GDM1 (cell line): ENCODE measurements at places on chromosomes 13 and 19.

DNA sequence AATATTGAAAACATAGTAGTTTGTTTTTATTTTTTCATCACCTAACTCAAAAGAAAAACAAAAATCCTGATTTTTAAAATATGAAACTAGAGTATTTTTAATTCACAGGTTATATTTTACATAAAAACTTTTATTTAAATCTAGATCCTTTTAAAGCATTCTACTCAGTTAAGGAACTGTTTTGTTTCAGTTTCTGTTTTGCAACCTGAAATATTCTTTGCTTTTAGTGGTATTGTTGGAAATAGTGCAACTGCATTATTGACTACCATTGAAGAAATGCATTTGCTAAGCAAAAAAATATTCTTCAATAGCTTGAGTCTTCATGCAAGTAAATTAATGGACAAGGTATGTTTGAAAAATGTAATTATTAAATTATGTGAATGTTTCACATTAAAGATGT lies 43.8 kb downstream of the COG6 start:
- no peak for DNase-seq

- no peak for DNase-seq
These were observed 38.3 kb downstream of the NDFIP2 start for GRCh38 chr13:79519255-79519654.

GRCh38 chr19:929203-929890 lies 3.5 kb downstream of the ARID3A start:
- no peak for DNase-seq

DNA sequence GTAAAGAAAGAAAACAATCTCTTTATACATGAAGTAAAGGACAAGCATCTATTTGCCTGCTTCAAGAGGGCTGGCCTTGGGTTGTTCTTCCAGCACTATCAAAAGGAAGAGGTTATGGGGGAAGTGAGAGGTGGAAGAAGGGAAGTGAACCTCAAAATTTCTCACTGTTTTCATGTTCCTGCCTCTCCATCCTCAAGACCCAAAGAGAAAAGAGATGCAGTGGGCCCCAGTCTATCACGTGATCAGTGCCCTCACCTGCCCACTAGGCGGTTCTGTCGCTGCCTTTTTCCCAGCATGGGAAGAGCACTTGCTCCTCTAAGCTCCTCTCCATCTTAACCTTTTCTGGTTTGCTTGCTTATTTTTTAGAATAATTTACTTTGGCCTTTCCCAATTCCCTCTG lies 6.2 kb upstream of the USP12 start:
- no peak for DNase-seq

DNA sequence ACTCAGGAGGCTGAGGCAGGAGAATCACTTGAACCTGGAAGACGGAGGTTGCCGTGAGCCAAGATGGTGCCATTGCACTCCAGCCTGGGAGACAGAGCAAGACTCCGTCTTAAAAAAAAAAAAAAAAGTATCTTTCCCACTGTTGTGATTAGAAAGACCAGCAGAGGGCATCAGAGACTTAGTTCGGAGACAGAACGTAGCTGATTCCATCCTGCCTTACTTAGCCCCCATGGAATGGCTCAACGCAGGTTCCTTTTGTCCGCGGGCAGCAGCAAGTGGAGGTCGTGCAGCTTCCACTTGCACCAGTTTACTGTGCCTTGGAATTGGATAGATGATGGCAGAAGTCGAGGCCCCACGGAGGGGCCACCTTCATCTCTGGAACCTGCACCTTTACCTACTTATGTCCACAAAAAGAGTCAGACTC lies 8.1 kb downstream of the TIMM29 start:
- peak; percentile 65 for DNase-seq

DNA sequence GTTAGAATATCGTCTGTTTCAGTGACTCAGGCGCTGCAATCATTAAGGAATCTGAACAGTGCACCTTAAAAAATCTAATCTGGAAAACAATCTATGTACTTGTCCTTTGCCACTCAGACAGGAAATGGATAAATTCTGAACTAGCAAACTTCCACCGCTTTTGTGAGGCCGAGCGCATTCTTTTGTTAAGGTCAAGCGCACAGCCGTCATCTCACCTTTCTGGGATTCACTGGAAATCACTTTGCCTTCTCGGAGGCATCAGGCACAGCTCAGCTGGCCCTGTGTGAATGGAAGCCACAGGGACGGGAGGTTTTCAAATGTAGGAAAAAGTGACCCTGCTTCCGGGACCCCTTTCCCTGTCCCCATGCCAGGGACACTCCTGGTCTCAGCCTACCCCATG lies 28.2 kb upstream of the SPACA7 start:
- DNase-seq, result no peak

DNA sequence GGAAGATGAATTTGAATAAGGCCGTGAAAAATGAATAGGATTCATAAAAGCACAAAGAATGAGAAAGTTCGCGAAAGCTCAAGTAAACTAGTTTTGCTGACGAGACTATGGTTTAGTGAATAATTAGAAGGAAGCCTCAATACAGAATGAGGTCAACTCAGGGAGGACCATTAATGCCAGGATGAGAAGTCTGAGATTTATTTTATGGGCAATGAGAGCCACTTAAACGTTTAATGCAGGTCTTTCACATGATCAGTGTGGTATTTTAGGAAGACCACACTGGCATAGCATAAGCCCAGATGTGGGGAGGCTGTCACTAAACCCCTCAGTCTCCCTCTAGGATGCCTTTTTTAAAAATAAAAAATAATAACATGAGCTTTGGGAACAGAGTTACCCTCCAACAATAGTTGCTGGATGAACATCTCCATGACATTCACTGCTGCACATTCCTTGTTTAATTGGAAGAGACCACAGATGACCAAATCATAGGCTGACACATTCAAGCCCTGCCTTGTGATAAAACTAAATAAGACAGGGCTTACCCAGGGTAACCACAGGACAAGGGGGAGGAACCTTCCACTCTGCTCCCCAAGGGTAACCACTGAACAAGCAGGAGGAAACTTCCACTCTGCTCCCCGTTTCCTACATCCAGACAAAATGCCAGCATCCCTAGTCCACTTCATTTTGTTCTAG lies 43.6 kb upstream of the LSM14A start:
- DNase-seq, result no peak
